ENCODE measurements at places on chromosomes 3 and 15.

- DNase-seq, result no peak
Measured at GRCh38 chr15:66707310-66708082, 5.5 kb downstream of the SMAD6 start.

DNA sequence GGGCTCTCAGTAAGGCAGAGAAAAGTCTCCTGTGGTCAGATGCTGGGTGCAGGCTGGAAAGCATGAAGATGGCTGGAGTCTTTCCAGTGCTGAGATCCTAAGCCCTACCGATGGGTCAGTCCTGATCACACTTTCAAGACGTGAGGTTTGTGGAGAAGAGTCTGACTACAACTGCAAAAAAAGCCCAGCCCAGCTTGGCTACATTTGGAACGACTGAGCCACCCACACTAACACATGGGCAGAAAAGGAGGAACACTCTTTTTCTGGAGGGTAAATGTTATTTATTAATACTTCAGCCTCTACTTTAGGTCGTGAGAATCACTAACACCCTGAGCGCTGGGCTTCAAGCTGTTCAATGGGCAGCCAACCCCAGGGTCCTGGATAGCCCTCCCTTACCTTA is 22.0 kb upstream of the C3orf22 start:
- no peak for DNase-seq

- DNase-seq, result no peak
Measured at GRCh38 chr3:172096881-172097420, 57.6 kb downstream of the FNDC3B start.

DNA sequence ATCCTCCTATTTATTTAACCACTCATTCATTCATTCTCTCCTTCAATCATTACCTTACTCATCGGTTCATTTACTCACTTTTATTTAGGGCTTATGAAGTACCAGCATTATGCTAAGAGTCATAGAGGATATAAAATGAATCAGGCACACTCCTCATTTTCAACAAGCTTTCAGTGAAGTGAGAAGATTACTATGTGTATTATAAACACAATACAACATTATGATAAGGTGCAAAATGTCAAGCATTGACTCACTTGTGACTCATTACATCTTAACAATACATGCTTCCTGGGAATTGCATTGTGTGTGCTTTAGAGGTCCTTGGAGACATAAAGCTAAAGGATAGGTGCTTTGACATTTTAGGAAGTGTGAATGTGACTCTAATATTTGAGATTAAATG is 60.4 kb downstream of the PLAAT1 start:
- no peak for DNase-seq

DNA sequence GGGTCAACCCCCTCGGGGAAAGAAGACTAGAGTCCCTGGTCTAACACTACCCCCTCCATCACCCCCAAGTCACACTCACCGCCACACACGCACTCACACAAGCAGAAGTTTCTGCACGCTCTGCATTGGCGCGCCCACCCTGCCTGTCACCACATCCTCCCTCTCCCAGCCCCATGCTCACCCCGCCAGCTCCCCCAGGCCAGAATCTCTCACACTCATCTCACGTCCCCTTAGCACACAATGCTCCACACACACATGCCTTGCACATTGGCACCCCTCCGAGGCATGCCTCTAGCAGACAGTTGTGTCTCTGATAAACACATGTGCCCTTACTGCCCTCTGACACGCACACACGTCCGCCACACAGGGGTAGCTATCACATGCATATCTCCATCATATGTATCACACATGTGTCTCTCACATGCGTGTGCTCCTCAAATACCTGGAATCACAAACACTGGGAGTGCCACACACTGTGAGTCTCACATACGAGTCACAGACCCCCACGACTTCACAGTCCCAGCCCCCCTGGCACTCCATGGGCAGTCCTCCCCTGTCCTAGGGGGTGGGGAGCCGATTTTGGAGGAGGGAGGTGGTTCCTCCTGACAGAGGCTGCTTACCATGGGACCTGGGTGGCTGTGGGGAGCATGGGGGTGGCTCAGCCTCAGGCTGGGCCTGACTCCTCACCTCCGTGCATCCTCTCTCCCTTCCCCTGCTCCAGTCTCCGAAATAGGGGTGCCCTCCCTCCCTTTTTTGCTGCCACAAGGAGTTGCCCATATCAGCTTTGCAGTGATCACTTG is 898 bp downstream of the FBLN2 start:
- DNase-seq, result no peak

DNA sequence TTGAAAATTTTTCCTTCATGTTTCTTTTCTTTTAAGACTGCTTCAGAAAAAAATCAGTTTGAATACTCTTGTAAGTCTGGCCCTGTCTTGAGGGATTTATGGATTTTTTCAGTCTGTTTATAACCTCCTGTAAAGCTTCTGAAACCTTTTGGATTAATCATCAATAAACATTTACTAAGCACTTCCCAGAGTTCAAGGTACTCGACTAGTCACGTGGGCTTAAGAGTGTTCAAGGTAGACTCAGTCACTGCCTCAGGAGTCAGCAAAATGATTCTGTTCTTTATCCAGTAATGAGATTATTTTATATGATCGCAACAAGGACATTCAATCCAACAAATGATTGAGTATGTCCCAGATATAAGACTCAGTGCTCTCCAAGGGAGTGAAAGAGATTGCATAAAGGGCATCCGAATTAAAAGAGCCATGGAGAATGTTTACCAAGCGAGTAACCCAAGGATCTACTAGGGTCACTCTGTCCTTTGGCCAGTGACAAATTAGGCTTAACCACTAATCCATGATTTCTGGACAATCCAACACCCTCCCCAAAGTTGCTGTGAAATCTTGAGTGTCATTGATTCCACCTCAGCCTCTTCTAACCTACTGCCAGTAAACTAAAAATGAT is 726.6 kb upstream of the NAALADL2 start:
- no peak for DNase-seq

GRCh38 chr15:87944691-87945090 is 311.8 kb downstream of the NTRK3 start:
- DNase-seq, result no peak

DNA sequence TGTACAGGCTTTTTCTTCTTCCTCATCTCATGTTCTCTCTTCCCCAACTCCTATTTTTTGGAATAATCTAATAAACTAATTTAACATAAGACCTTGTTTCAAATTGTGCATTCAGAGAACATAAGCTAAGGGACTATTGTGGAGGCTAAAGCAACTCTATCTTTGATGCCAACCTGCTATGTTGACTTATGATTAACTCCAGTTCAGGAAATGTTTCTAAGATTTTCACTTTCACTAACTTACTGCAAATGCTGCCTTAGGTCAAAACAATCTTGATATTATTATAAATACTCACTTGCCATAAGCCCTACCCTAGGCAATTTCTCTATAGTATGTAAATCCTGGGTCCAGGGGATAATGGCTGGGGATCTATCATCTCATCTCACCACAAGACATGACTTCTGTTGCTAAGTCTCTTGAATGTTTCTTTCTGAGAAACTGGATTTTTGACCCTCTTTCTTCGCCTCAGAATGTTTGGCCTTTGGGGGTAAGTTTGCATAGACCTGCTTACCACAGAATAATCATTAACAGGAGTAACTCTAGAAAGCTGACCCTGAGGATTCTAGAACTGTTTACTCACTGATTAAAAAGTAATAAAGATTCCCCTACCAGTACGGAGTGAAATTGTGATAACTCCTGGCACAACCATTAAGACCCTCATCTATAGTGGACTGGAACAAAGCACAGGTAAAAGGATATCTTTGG is 768.1 kb downstream of the GBE1 start:
- no peak for DNase-seq

GRCh38 chr3:4744405-4745234 is 234.6 kb upstream of the BHLHE40 start:
- no peak for DNase-seq

- DNase-seq, result no peak
Measured at GRCh38 chr15:34708422-34708821, 46.4 kb downstream of the GJD2 start.

DNA sequence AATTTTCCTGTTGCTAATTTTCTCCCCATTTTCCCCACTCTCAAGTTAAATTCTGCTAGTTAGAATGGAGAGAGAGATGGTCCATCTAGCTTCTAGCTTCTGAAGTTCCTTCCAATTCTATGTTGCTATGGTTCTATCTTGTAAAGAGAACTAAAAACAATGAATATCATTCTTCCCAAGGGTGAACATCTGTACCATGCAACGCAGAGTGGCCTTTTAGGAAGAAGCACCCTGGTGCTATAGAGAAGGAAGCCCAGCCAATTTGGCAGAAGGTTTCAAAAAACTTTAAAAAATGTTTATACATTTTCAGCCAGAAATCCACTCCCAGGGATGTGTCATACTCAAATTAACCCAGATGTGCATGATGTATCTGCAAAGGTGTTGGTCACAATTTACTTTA is 149.1 kb downstream of the SEMA6D start:
- DNase-seq, result no peak

DNA sequence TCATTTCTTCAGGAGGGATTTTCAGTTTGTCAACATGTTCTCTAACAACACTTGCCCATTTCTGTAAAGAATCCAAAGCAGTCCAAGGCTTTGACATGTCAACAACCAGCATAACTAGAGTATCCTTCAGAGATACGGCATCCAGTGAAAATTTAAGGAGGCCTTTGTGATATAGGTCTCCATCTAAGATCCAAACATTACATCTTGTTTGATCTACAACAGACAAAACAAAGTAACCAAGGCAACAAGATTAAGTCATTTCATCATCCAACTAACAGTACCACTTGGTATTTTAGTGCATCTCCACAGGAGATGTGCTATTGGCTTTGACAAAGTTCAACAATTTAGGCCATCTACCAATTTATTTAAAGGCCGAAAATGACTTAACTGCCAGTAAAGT is 25.8 kb downstream of the DYNC1LI1 start:
- DNase-seq, result no peak

DNA sequence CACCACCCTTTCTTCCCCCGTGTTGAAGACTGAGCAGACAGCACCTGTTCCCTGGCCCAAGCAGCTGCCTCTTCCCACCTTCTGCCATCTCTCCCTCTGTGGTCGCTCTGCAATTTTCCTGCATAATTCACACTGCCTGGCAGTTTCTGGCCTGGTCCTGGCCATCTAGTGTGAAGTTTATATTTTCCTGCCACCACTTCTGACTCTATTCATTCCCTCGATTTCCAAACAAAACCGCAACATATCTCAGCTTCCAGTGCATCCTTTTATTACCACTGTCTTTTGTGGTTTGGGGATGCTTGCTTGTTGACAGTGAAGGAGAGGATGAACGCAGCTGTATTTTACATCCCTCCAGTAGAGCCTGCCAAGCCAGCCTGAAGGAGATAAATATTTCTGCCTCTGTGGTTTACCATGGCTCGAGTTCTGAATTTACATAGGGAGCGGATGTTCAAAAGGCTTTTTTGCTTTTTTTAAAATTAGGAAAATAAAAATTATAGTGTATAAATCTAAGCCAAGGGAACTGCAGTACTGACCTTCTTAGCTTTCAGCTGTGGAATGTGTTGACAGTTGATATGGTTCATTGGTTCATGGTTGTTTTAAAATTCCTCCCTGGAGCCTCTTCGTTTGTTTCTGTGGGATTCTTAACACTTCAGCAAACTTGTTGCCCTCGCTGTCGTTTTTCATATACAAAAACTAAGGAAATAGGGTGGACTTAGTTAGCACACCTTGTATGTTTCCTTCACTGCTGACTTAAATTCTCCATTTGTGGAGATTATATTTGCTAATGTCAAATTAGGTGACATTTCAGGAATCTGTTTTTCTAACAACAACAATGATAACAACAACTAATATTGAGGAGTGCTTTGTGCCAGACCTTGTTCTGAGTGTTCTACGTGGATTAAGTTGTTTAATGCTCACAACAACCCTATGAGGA is 250.5 kb downstream of the ADAMTSL3 start:
- no peak for DNase-seq

- no peak for DNase-seq
Measured at GRCh38 chr3:140568842-140569520, 108.9 kb upstream of the TRIM42 start.

DNA sequence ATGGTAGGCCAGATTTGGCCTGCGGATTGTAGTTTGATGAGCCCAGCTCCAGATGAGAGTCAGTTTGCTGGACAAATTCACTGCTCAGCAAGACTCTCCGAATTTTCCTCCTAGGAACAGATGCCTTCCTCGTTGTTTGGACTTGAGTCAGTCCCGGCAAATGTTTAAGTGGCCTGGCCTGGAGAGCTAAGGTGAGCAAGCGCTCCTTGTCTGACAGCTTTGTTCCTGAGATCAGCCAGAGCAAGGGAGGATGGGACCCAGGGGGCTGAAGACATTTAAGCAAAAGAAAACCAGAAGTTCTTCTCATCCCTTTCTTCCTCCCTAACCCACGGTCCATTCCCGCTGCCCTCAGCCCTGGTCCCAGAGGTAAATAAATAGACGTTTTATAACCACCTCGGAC is 40.3 kb downstream of the POLR2M start:
- no peak for DNase-seq

DNA sequence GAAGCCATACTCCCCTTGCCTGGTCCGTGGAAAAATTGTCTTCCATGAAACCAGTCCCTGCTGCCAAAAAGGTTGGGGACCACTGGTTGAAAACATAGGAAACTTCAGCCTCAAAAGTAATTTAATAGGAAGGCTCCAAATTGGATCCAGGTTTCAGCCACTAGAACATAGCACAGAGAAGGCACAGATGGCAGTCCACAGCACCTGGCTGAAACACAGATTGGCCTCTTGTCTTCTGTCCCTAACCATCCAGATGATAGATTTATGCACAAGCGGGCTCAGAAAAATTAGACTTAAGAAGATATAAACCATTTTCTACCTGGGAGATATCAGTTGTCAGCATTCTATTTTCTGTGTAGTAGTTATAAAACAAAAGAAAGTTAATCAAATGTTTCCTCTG is 397.1 kb downstream of the CNTN4 start:
- DNase-seq, result no peak

GRCh38 chr3:152416808-152417580 is 148.3 kb downstream of the MBNL1 start:
- no peak for DNase-seq

DNA sequence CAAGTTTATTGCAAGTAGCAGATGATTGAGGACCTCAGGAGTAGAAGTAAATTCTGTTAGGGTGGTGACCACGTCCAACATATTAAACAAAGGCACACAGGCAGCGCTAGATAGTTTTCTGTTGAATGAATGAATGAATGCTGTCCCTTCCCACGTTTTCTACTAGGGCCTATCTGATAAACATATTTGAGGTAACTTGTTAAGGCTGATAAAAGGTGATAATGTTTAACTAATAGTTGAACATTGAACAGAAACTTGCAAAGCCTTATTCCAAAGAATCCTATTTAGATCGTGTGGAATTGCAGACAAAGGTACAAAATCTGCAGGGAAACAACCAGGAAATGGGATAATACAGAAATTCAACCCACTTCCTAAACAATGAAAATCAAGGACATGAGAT is 559.5 kb upstream of the SEMA6D start:
- no peak for DNase-seq

GRCh38 chr15:29103824-29104565 is 165.6 kb downstream of the NSMCE3 start:
- DNase-seq, result peak; percentile 45

Measured in activated T-cell treated with anti-CD3 and anti-CD28 coated beads, Interleukin-2, amount 50 U/mL, for 4 hours (primary cell).